ENCODE measurements at places on chromosomes 12 and 14.

DNA sequence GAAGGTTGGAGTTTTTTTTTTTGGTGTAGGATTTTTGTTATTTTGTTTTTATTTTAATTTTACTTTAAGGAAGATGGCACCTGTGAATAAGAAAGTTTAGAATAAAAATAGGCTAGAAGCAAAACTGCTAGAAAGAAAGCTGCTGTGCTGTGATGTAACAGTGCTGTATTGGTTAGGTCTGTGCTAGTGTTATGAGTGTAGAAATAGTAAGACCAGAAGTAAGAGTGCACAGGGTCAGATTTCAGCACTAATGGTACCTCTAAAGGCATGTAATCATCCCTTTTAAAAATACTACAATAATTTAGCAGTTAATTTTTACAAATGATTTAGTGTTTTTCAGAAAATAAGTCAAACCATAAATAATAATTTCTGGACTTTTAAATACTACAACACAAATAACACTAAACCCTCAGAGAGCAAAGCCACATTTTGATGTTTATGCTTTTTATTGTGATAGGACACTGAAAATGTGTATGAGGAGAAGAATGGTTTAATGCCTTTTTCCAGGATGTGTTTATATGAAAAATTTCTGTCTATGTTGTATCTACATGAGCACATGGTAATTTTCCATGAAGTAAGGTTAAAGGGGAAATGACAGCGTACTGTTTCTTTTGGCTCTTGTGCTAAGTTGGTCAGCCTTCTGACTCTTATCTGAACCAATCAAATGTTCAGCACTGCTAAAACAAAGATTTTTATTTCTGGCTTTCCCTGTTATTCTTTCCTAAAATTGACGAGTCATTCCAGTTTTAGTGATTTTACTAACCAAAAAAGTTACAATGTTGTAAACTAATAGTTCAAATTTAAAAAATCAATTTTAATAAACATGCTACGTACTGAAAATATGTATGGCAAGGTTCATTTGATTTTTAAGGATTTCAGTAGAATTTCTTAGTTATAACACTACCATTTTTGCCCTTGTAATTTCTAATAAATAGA lies 96.1 kb downstream of the PPHLN1 start:
- no peak for DNase-seq

DNA sequence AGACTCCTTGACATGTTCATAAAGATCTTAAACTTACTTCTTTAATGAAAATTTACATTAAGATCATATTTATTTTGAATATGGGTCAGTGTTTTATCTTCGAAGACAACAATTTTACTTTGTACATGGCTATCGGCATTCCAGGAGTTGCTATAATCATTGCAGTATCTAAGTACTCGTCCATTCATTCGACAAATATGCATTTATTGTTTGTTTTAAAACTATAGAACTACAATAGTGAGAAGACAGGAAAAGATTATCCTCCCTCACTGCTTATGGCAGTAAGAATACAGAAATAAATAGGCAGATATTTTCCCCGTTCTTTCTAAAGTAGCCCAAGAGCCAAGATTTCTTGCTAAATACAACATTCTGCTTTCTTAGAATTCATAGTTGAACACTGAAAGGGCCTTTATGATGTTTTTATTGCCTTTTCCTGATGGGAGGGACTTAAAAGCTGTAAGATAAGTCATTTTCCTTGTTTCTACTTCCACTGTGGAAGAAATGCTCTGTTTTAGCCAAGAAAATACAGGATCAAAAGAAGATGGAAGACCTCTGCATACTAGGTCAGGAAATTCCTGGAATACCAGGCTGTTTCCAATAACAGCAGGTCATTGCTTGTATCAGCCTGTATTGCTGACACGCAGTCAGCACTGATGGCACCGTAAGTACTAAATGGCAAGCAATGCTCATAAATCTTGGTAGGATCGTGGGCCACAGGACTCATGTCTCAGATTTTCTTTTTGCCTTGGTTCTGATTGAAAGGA lies 521.0 kb upstream of the ATP2B1 start:
- DNase-seq: no peak

- DNase-seq: no peak
Measured at GRCh38 chr12:106342397-106343213, 14.9 kb upstream of the POLR3B start.

GRCh38 chr14:104942586-104942985 lies 17.9 kb downstream of the PLD4 start:
- no peak for DNase-seq

DNA sequence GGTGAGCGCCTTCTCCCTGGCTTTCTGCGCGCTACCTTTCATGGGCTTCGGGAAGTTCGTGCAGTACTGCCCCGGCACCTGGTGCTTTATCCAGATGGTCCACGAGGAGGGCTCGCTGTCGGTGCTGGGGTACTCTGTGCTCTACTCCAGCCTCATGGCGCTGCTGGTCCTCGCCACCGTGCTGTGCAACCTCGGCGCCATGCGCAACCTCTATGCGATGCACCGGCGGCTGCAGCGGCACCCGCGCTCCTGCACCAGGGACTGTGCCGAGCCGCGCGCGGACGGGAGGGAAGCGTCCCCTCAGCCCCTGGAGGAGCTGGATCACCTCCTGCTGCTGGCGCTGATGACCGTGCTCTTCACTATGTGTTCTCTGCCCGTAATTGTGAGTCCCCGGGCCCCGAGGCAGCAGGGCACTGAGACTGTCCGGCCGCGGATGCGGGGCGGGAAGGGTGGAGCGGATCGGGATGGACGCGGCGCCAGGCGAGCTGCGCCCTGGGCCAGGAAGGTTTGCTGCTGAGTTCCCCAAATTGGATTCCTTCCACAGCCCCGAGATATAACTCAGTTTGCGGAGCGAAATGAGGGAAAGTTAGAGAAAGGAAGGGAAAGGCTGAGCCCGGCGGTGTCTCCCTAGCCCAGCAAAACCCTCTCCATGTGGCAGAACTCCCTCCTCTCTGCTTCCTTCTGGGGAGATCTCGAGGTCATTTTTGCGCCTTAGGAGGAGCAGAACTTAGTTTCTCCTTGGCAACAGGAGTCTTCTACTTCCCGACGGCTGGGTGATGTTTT lies 972 bp downstream of the PTGDR start:
- DNase-seq: peak; percentile 53

DNA sequence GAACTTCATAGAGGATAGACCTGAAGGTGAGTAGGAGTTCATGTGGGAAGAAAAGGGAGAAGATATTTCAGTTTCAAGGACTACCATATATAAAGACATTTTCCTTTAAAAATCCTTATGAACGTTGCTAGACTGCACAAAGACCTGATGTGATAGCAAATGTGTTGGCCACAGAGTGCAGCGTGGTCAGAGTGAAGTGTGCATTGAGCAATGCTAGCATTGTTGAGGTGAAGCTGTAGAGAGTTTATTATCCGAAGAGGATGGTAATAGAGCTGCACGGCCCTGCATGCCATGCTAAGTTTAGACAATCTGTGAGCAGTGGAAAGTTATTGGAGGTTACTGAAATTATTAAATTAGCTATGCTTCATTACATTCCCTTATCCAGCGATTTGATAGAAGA lies 413.0 kb downstream of the CCDC91 start:
- DNase-seq: no peak

DNA sequence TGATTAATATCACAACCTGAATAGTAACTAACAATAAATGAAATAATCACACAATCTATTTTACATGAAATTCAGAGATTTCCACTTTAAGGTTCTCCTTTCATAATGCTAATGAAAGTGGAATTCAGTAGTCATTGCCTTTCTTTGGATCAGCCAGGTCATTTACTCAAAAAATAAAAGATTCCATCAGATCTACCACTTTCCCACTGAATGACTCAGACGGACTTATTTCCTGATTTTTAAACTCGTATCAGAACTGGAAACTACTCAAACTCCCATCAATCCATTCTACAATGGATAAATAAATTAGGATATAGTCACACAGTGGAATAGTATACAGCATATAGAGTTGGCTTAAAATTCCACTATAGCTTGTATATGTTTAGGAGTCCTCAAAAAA lies 237.1 kb downstream of the MED13L start:
- no peak for DNase-seq

GRCh38 chr12:130880411-130880885 lies 8.6 kb downstream of the RAN start:
- no peak for DNase-seq

- DNase-seq: no peak
Measured at GRCh38 chr12:132446633-132447326, 43.2 kb upstream of the FBRSL1 start.
